ENCODE measurements at places on chromosomes 6 and 20.

GRCh38 chr20:59205044-59205443 lies 41.4 kb downstream of the ZNF831 start:
- no peak for DNase-seq

DNA sequence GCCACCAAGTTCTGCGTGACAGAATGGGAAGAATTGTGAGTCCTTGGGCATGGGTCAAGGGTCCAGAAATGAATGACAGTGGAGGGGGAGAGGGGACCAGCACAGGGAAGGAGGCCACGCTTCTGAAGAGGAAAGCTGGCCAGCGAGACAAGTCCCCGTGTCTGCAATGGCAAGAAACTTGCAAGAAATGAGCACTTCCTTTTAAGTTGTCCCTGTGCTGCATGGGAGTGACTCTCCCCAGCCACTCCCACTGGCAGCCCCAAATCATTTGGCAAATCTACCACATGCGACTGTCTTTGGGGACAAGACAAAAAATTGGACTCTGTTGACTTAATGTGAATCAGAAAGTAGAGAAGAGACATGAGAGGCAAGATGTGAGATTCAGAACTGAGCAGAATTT lies 242.2 kb upstream of the RREB1 start:
- DNase-seq: peak; percentile 75

GRCh38 chr6:130967502-130968445 lies 95.3 kb downstream of the EPB41L2 start:
- DNase-seq: peak; percentile 78

DNA sequence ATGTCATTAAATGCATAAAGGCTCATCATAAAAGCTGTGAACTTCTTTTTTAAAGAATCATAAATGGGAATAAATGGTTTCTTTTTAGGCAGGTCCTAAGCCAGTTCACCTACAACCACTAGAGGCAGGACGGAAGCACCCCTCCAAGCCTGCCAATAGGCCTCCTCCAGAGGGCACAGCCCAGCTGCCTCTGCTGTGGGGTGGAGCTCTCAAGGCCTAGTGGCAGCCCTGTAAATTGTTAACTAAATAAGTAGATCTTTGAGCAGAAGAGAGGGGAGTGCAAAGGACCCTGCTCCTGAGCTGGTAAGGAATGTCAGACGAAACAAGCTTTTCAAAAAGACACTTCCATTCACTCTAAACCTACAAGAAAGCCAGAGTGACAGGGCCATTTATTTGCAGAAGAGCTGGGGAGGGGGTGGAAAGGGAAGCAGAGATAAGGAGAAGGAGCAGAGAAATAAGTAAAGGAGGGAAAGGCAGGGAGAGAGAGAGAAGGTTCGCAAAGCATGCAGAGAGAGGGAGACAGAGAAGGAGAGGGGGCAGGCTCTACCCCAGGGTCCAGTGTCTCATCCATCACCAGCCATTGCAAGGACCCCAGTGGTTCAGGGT lies 18.0 kb upstream of the MAFB start:
- no peak for DNase-seq

- DNase-seq: no peak
Measured at GRCh38 chr20:34859826-34860545, 12.7 kb downstream of the GGT7 start.
